SK-N-SH (cell line): ENCODE measurements at places on chromosomes 1 and 21. TPM values are rescaled to one million over a fixed set of nuclear protein-coding genes. Genes with fewer than 3 reads are reported as not detected.
A peak's percentile ranks its signal among the peaks of the same experiment; 100 is the strongest.

- peak; percentile 98 for DNase-seq
Measured at GRCh38 chr1:150268705-150269403, at the start of gene APH1A. TSS of gene APH1A (minus strand) at chr1:150269016. CDS start at chr1:150268810, 206 bp downstream.

DNA sequence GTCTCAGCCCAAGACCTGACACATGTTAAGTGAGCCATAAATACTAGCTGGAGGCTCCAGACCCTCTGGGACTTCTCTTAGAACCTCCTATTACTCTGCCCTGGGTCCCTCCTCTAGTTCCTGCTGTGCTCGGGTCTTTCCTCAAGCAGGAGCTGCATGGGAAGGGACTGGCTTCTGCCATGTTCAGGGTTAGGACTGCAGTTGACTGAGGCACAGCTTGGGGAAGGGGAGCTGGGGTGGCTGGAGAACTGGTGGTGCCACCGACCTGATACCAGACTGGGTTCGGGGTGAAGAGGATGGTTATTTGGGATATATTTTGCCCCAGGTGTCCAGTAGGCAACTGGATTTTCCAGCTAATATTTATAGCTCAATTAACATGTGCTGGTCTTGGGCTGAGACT, 15.7 kb downstream of the HYI start:
- no peak for DNase-seq

- no peak for DNase-seq
Measured at GRCh38 chr1:192538407-192539296, 36.9 kb upstream of the RGS1 start.

- no peak for DNase-seq
Measured at GRCh38 chr1:161998811-161999210, 24.9 kb downstream of the OLFML2B start.

The CFAP45 gene
- 0.57 and 0.74 TPM in 2 replicates for polyA plus RNA-seq

DNA sequence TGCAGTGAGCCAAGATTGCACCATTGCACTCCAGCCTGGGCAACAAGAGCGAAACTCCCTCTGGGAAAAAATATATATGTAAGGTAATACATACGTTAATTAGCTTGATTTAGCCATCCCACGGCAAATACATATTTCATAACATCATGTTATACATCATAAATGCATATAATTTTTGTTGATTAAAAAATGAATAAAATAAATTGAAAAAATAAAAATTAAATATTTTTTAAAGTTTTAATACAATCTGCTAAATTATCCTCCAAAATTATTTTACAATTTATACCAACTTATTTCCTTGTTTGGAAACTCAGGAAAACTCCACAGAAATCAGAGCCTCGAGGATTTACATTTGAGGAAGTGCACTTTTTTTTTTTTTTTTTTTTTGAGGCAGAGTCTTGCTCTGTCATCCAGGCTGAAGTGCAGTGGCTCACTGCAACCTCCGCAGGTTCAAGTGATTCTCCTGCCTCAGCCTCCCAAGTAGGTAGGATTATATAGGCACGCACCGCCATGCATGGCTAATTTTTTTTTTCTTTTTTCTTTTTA, 12.6 kb upstream of the IPO9 start:
- DNase-seq: no peak

The POGZ gene
- polyA plus RNA-seq: 23.9 and 30.2 TPM in 2 replicates

- no peak for DNase-seq
Measured at GRCh38 chr1:151085953-151086559, 15.5 kb downstream of the GABPB2 start.

DNA sequence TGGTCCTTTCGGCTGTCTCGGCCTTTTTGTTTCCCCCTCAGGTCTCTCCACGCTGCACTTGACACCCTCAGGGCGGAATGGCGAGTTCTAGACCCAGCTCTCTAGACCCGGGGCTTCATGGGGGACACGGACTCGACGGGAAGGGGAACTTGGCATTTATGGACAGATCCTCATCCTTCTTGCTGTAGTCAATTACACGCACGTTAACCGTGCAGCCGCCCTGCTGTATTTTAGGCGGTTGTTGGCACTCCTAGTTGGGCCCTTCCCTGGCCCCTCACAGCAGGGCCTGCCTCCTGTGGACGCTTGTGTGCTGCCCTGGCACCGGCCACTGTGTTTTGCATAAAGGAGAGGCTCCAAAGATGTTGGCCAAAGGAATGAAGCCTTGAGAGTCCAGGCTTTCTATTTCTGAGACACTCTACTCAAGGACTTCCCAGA, 558 bp upstream of the BTG3 start:
- DNase-seq: no peak

The PGLYRP4 gene
- not detected in 2 replicates for polyA plus RNA-seq
